ENCODE measurements at places on chromosomes 2 and 18. TPM values are rescaled to one million over a fixed set of nuclear protein-coding genes. Genes with fewer than 3 reads are reported as not detected.

CROCC2 gene
- 0.14 TPM for total RNA-seq

STK17B gene
- total RNA-seq = 15.6 TPM

ABCB11 gene
- not detected for total RNA-seq

NEMP2 gene
- 6.0 TPM for total RNA-seq

GCG gene
- total RNA-seq = 0.14 TPM

LRATD1 gene
- 0.09 TPM for total RNA-seq

RETREG2 gene
- total RNA-seq = 52.1 TPM

MAP4K3 gene
- total RNA-seq = 40.1 TPM

UGT1A5 gene
- not detected for total RNA-seq

MYCN gene
- total RNA-seq = not detected

METTL4 gene
- 8.0 TPM for total RNA-seq

All from smooth muscle cell of bladder (primary cell).